H1 (cell line): ENCODE measurements at places on chromosomes 3 and 15. TPM values are rescaled to one million over a fixed set of nuclear protein-coding genes. Genes with fewer than 3 reads are reported as not detected.

The LTF gene
- polyA plus RNA-seq = 0.23 and 0.36 TPM in 2 replicates

The DNASE1L3 gene
- polyA plus RNA-seq = not detected in 2 replicates

The TMEM39A gene
- 17.3 and 26.8 TPM in 2 replicates for polyA plus RNA-seq

The CIDEC gene
- not detected in 2 replicates for polyA plus RNA-seq

The OR5K2 gene
- polyA plus RNA-seq = not detected in 2 replicates
